Stimulated activated CD8-positive, alpha-beta memory T cell treated with anti-CD3 and anti-CD28 coated beads, Interleukin-12 subunit alpha, Interleukin-12 subunit beta, amount 100 ng/mL, for 1 hour (primary cell): ENCODE measurements at places on chromosomes 2 and 18.

- DNase-seq: no peak
Measured at GRCh38 chr2:234674781-234675201, 177.9 kb upstream of the ARL4C start.

- DNase-seq: no peak
Measured at GRCh38 chr2:153109793-153110192, 368.8 kb downstream of the RPRM start.

GRCh38 chr2:189046320-189046719, 72.1 kb downstream of the COL3A1 start:
- DNase-seq: no peak

DNA sequence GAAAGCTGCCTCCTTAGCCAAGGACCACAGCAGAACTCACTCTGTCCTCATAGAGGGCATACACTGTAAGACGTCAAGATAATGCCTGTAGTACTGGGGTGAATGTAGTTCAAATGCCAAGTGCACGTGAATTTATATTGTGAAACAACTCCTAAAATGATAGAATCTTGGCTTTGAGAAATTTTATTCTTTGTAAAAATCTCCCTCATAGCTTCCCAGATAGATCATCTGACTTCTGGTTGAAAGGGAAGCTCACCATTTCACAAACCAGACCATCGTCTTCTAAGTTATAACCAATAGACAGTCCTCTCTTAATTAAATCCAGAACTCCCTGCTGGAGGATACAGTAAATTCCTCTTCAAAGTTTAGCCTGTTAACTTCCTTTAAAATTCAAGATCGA, 110.9 kb upstream of the MSTN start:
- no peak for DNase-seq

DNA sequence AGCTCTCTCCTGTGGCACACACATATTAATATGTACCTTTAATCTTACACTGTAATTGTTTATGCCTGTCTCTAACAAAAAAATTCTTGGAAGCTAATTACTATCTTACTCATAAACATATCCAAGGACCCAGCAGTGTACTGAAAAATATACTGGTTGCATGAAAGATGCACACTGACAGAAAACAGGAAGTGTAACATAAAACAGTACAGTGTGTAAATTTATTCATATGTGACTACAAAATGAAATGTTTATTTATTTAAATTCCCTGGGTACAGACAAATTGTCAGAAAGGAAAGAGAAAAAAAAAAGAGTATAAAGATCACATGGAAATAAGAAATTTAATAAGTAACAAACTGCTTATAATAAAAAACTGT, 28.5 kb downstream of the TMEM131 start:
- DNase-seq: no peak

GRCh38 chr2:30756051-30756719, 51.1 kb downstream of the CAPN13 start:
- DNase-seq: no peak

DNA sequence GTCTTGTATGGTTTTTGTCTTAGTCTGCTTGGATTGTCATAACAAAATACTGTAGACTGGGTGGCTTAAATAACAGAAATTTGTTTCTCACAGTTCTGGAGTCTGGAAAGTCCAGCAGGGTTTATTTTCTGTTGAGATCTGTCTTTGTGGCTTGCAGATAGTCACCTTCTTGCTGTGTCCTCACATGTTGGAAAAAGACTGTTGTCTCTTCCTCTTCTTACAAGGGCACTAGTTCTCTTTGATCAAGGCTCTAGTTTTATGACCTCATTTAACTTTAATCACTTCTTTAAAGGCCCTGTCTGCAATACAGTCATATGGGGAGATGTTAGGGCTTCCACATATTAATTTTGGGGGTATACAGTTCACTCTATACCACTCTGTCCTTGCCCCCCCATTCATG, 56.5 kb downstream of the NBEAL1 start:
- no peak for DNase-seq

DNA sequence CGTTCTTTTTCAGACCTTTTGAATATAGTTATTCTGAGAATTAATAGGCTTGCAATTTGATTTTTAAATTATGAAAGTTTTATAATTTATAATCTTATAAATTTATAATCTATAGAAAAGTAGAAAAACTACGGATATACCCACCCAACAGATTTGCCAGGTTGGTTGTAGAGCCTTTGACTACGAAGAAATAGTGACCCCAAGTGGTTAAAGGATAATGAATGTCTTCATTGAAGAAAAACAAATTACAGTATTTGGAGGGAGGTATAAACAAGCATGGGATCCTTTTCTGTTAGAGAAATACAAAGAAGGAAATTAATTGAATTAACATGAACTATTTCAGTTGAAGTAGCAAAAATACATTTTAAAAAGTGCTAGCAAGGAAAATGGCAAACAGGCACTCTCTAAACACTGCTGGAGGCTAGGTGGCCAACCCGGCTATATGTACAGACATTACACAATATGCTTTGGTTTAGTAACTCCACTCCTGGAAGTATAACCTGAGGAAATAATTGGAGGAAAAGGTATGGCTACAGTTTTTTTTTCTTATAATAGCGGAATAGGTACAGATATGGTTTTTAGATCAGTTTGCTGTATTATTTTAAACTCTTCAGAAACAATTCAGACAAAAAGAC, 110.9 kb downstream of the MIB1 start:
- no peak for DNase-seq

DNA sequence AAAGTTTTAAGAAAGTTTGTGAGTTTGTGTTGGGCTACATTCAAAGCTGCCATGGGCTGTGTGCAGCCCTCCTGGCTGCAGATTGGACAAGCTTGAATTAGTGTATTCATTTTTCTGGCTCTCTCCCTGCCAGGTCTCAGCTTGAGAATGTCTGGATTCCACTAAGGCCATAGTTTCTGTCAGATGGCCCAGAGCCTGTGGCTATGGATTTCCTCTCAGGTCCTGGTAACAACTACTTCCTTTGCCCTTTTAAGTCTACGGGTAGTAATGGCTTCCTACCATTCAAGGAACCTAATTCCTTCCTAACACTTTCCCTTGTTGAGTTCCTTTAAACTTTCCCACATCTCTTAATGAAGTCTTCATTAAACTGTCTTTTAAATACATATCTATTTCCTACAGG, 24.3 kb upstream of the PSMD14 start:
- no peak for DNase-seq

- no peak for DNase-seq
Measured at GRCh38 chr18:6625481-6625880, 104.0 kb upstream of the ARHGAP28 start.

DNA sequence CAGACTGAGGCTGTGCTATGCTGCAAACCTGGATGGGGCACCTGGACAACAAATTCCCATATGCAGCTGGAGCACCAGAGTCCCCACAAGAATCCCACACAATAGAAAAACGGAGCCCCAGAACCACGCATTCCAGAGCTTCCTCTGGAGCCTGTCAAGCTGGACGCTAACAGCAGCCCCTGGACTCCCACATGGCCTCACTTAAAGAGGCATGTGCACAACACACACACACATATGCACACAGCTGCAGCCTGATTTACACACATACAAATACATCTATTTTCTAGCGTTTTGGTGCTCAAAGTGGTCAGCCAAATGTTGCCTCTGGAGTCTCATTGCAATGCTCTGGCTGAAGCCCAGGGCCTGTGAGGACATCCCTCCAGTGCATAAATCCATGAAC, 632.7 kb upstream of the ID2 start:
- DNase-seq: no peak

GRCh38 chr2:62814123-62814522, 108.6 kb downstream of the EHBP1 start:
- no peak for DNase-seq

GRCh38 chr2:44579115-44579836, 217.5 kb downstream of the CAMKMT start:
- DNase-seq: no peak

DNA sequence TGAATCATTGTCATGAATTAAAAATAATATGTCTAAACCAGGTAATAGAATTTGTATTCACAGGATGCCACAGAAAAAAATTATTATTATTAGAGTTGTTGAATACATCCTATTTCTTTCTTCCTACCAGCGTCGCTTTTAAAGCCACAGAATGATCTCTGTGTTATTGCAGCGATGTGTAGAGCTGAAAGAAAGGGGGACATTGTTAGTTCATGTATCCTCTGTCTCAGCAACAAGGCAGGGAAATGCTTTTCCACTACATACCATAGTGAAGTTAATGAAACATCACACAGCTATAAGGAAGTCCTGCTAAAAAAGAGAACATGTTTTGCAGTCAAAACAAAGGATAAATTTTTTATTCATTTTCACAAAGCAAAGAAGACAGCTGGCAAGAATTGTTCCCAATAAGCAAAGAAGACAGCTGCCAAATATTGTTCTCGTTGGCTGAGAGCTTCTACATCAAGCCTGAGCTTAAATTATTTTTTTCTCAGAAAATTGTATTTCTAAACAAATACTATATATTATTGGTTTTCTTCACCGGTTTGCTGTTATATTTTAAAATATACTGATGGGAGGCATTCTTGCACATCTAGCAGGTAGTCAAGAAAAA, 1234.4 kb downstream of the SUCLG1 start:
- DNase-seq: no peak

GRCh38 chr2:156532989-156533388, 96.8 kb downstream of the GPD2 start:
- no peak for DNase-seq
